CD4-positive, alpha-beta T cell treated with Interleukin-17A for 4 hours (primary cell): ENCODE measurements at places on chromosomes 3 and 15.

GRCh38 chr3:100725935-100726513, 16.7 kb downstream of the TFG start:
- DNase-seq: no peak

GRCh38 chr15:77615472-77615871, 17.2 kb downstream of the LINGO1 start:
- DNase-seq: no peak

GRCh38 chr3:139127101-139127500, 82.4 kb upstream of the PRR23C start:
- DNase-seq: no peak

DNA sequence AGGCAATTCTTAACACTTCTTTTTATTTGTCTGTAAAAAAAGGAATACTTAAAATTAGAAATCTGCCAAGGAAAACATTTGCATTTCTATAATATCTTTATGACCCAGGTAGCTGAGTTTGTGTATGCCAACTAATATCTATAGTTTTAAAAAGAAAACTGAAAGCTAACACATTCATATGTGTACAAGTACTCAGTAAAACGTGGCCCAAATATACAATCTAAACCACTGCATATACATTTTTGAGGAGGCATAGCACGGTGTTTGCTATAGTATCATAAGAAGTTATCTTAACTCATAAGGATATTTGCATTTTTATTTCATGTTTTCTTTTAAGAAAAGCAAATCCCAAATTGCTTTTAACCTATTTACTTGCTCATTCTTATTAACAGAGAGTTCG, 172.7 kb downstream of the ZBTB20 start:
- no peak for DNase-seq

DNA sequence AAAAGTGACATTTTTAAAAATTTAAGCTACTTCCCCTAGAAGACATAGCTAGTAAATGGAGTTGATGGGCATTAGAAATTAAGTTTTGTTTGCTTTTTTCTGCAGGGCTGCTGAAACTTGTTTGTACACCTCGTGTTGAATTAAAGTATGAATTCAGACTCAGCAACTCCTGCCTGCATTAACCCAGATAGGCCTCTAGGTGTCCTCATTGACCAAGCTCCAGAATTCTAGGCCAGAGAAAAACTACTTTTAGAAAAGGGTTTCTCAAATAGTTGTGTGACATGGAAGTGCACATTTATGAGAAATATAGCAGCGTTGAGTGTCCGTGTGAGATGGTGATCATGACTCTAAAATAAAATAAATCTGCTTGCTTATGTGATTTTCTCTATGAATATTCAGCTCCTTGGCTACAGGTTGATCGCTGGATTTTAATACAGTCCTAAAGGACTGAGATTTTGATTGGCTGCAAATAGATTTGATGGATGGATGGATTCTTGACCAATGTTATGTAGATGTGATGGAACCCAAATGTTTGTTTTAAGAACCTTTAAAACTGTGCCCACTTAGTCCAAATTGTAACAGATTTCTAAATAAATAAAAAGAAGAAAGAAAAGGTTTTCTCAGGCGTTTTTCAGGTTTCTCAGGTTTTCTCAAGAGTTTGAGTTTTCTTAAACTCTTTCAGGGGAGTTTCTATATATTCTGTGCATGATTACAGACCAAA, 39.4 kb upstream of the LMOD3 start:
- DNase-seq: peak; percentile 43

- no peak for DNase-seq
These were observed 75.8 kb downstream of the SNRK start for GRCh38 chr3:43362183-43362582.

- DNase-seq: no peak
These were observed 13.2 kb downstream of the IL1RAP start for GRCh38 chr3:190526787-190527762.

GRCh38 chr3:170346481-170347392, 10.8 kb upstream of the SKIL start:
- no peak for DNase-seq

- no peak for DNase-seq
These were observed 47.2 kb downstream of the GPD1L start for GRCh38 chr3:32153414-32154204.

DNA sequence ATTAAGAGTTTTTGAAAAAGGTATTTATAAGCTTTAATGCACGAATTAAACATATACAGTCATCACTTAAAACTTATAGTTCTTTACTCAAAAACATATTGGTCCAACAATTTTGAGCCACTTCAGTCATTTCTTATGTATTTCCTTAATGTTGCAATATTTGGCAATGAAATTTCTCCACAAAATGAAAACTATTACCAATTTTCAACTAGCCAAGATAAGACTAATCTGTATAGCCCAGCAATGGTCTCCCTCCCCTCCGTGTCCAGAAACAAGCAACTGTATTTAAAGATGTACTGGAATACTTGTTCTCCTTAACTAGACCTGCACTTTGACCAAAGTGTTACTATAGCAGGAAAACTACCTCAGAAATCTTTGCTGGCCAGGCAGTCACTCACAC, 9.2 kb downstream of the ARF4 start:
- DNase-seq: no peak

DNA sequence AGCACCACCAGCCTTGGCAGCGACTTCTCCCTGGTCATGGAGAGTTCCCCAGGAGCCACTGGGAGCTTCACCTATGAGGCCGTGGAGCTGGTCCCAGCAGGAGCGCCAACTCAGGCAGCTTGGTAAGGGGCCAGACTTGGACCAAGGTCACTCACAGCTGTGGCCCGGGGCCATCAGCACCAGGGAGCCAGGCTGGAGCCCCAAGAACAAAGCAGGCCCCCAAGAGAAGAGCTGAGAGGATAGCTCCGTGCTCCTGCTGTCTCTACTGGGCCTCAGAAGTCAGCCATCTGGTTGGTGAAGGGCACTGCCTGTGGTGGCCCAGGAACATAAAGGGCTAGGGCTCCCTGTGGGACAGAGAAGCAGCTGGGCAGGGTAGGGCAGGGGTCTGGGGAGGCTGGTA, 14.7 kb upstream of the CPNE9 start:
- no peak for DNase-seq

GRCh38 chr3:74613521-74614106, 845 bp downstream of the CNTN3 start:
- no peak for DNase-seq

DNA sequence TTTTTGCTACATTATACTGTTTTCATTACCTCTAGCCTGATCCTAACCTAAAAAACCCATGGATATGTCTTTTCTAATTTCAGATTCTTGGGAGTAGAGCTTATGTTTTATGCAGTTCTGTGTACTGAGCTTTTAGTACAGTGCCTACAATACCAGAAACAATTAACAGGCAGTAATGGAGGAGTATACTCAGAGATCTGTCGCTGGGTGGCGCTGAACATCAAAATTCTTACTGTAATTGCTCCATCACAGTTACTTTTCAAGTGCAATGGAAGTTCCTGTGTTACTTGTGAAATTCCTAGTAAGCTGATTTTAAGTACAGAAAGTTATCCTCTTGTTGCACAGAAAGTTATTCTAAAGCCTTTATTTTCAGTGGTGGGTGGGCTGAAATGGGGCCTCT, 66.9 kb downstream of the RNF13 start:
- DNase-seq: peak; percentile 28

DNA sequence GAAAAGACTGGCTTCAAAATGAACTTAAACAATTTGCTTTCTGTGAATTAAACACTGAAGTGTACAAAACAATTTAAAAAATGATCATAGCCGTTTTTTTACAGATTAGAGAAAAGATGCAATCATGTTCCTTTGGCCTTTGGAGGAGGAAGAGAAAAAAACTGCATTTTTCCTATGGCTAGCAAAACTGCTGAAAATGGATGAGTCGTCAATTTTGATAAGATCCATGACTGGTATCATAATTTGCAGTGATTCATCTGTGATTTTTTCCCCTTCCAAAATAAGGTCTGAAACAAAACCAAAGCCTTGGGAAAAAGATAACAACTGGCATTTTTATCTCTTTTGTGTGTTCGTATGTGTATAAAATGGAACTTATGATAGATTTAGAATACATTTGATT, 255.6 kb upstream of the SATB1 start:
- no peak for DNase-seq

GRCh38 chr3:155423526-155424322, 130.2 kb upstream of the STRIT1 start:
- DNase-seq: no peak

DNA sequence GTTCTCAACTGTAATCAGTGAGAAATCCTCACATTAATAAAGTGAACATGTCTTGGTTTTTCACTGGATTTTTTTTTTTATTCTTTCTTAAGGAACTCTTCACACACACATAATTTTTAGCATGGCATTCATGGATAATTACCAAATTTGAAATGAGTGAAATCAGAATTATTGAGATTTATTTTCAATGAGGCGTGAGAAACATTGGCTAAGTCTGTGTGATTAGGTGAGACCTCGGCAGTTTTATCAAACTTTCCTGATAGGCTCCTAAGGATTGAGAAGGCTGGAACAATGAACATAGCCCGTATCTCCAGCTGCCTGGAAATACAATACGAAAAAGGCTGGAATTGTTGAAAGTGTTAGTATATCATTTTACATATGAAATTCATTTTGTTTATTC, 35.5 kb downstream of the MDFIC2 start:
- DNase-seq: no peak

DNA sequence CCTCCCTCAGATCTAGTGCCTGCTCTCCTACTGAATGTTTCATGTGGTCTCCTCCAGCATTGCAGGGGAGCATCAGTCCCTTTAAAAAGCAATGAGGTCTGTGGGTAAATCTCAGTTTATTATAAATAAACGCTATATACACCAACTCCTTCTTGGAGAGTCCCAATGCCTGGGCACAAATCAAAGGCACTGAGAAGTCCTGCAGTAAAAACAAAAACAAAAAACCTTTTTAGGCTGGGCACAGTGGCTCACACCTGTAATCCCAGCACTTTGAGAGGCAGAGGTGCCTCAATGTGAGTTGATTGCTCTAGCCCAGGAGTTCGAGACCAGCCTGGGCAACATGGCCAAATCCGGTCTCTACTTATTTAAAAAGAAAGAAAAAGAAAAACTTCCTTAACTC, 45.0 kb downstream of the ACAN start:
- no peak for DNase-seq

DNA sequence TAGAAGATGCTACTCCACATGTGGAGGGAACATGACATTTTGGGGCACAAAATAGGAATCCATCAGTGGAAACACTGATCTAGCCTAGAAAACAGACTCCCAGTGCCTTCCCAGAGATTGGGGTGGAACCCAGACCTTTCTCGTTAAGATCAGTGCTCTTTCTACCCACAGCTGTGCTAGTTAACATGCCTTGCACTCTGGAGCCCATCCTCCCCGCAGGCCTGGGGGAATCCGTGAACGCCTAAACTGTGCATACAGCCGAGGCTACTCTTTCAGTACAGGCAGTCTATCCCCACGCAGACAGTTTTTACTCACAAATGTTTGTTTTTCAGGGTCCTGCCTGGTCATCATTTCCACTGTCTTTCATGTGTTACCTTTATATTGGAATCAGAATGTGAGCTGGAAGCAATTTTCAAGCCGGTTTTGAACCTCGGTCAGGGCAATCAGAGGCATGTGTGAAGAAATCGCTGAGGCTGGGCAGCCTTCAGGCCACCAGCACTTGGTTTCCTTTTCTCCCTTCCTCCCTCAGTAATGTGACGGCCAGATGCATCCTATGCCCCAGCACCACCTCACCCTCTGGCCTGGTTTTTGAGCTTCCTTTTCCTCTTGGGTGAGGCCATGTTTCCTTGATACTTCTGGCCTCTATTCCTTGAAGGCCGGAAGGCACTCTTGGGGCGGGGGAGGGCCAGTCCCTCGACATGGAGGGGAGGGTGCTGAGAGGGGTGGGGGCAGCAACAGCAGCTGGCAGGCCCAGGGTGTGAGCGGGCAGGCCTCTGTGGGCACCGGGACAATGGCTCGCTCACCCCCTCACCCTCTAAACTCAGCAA, 123.6 kb upstream of the GALNT15 start:
- no peak for DNase-seq

DNA sequence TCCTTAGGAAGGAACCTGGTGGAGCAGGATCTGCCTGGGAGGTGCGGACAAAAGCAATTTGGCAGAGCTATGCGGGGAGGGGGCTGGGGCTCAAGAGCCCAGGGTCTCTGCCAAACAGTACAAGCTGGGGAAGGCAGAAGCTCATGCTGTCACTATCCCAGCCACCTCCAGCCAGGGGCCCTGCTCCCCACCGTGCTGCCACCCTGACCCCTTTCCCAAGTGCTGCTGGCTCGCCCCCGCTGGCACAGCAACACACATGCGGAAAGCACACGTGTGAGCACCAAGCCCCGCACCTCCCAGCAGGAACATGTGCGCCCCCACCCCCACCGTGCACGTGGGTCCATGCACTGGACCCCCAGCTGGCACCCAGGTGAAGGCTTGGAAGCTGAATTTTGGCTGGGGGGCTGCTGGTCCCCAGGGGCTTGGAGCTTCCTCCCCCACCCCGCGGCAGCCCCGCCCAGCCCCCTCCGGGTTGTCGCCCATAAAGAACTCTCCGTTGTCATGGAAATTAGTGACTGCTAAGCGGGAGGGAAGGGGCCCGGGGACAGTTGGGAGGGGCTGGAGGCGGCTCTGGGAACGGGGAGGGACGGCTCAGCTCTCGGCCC, 742 bp downstream of the CAMKV start:
- no peak for DNase-seq

DNA sequence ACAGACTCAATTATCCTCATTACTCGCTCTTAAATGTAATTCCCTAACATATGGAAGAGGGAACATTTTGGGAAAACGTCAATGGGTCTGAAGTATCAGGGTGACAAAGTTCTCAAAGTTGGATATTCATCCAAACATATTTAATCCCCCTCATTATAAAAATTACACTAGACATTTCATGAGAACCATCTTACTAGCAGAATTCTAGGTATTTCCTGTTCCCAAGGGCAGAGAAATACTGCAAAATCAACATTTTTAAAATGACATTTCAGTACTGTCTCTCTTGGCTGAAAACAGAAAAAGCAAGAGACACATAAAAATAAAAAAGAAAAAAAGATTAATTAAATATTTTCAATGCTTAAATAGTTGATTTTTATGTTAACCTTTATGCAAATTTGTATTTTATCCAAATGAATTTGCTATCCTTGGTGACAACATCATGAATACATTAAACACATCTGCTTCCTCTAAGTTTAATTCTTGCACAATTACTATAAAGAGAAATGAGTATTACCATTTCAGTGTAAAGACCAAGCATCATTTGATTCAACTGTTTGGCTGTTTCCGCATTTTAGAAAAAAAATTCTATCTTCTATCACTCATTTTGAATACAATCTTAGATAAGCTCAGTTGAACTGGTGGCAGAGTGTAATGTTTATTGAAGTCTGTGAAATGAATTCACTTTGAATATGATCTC, 114.8 kb upstream of the COL8A1 start:
- DNase-seq: no peak

- no peak for DNase-seq
These were observed 237.9 kb downstream of the ADAMTS17 start for GRCh38 chr15:100103828-100104227.

DNA sequence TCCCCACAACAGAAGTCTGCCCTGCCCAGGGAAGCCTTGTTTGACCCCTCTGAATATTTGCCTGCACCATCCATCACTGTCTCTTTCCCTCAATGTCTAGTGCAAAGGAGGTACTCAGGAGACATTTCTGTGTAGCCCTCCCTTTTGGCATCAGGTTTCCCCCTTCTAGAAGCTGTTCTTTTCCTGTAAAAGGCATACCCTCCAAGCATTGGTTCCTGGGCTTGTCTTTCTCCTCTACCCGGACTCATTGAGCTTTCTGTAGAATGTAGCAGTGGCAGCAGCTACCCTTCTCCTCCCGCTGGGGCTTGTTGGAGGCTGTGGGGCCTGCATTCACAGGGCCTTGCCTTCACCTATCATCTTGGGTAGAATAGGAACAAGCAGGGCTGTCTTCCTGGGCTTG, 63.5 kb downstream of the CTDSPL start:
- no peak for DNase-seq

- no peak for DNase-seq
These were observed 49.5 kb upstream of the GK5 start for GRCh38 chr3:142274908-142275307.
